Smooth muscle cell of the coronary artery (primary cell): ENCODE measurements at places on chromosomes 5 and 9. TPM values are rescaled to one million over a fixed set of nuclear protein-coding genes. Genes with fewer than 3 reads are reported as not detected.

SLC1A3 gene
- 0.15 and 33.9 TPM in 2 replicates for total RNA-seq

NDUFAF2 gene
- 24.6 and 27.7 TPM in 2 replicates for total RNA-seq

IFNA13 gene
- total RNA-seq, result not detected in 2 replicates

NAA35 gene
- 11.1 and 17.1 TPM in 2 replicates for total RNA-seq

MEIKIN gene
- not detected in 2 replicates for total RNA-seq

SPINK5 gene
- not detected in 2 replicates for total RNA-seq

PDE8B gene
- 0.15 TPM in 1 of 2 replicates, not detected in the other for total RNA-seq
